ENCODE measurements at places on chromosomes 1 and 21.

GRCh38 chr1:99829269-99829668, 20.9 kb upstream of the AGL start:
- no peak for DNase-seq

DNA sequence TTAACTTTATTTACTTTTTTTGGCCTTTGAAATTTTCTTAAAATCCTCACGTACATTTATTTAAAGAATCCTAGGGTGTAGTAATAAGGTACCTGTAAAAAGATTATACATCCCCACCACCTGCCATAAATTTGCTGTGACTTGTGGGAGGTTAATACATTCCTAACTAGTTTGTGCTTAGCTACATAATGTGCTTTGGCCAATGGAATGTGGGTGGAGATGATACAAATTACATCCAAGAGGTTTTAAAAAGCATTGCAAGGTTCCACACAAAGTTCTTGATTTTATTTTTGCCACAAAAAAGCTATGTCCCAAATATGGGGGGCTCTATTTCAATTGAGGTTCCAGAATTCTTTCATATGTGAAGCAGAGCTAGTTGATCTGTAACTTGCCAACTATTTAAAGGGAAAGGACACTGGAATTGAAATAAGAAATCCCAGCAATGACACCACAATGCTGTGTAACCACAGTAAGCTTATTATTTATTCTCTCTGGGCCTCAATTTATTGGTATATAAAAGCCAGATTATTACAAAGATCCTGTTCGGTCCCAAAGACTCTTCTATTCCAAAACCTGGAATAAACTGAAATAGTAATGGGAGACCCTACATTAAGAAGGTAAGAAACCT, 15.7 kb downstream of the ASPM start:
- no peak for DNase-seq

GRCh38 chr1:64231654-64232053, 28.2 kb downstream of the UBE2U start:
- no peak for DNase-seq

GRCh38 chr21:27722095-27722494, 755.2 kb upstream of the ADAMTS5 start:
- no peak for DNase-seq

DNA sequence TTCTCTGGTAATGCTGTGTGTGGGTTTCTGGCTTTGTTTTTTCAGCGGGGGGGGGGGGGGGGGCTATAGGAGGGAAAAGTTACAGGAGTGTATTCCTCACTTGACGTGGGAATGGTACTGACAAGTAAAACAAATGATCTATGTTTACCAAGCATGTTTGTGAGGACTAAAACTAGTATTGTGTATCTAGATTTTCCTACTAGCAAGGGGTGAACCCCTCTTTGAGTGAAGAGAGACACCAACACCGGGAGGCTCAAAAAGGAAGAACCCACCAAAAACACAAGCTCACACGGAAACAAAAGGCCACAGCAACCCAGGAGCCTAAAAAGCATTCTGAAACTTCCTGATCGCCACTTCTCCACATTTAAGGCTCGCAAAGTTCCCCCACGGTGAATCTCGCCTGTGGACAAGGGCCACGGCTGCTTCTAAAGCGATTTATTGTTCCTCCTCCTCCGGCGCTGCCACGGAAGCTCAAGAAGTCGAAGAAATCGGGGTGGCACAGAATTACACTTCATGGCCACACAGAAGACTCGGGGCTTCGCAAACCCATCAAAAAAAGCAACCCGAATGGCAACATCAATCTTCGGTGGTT, 703 bp downstream of the PUM1 start:
- no peak for DNase-seq

DNA sequence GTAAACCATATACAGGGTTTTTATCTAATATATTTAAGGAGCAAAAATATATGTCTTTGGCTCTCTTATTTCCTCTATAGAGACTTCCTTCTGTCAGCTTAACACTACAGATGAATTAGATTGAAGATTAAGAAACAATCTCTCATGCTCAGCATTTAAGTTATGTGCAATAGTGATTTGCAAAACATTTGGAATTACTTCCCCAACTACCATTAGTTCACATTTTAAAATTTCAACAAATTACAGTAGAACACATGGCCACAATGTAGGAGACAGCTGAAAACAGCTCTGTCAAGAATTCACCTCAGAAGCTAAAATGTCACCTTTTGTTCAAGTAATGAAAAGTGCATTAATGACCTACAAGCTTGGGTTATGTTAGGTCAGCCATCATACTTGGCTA, 177.9 kb downstream of the EIF4G3 start:
- DNase-seq: no peak

GRCh38 chr1:242523719-242524570, 552 bp downstream of the PLD5 start:
- no peak for DNase-seq

DNA sequence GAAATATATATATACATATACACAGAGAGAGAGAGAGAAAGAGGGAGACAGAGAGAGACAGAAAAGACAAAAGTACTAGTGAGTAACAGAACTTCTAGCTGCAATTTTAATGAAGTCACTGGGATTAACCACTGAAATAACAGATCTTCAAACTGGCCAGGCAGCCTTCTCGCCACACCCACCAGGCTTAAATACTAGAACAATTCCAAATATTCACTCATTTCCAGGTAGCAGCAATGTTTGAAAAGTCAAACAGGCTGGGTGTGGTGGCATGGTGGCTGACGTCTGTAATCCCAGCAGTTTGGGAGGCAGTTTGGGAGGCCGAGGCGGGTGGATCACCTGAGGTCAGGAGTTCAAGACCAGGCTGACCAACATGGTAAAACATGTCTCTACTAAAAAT, 5.2 kb downstream of the PRDX1 start:
- no peak for DNase-seq

- no peak for DNase-seq
Measured at GRCh38 chr1:153790966-153791647, 15.9 kb downstream of the SLC27A3 start.

- DNase-seq: no peak
Measured at GRCh38 chr1:85078903-85079302, 30.6 kb upstream of the MCOLN3 start.

DNA sequence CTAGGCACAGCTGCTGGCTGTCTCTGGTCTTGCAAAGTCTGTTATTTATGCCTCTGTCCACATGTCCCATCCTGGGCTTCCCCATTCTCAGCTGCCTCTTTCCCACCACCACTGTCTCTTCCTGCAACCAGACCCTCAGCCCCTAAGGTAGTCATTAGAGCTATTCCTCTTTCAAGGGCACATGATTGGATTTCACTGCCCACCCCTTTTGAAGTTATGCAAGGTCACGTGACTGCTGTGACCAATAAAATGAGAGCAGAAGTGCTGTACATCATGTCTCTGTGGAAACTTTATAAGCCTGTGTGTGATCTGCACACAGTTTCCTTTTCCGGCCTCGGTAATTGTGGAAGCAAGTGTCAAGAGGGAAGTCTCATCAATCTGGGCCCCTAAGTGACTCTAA, 136.6 kb upstream of the HMGB4 start:
- no peak for DNase-seq

GRCh38 chr1:225998560-225999226, 450 bp downstream of the SDE2 start:
- no peak for DNase-seq

GRCh38 chr1:30489737-30490389, 233.5 kb downstream of the MATN1 start:
- DNase-seq: no peak

DNA sequence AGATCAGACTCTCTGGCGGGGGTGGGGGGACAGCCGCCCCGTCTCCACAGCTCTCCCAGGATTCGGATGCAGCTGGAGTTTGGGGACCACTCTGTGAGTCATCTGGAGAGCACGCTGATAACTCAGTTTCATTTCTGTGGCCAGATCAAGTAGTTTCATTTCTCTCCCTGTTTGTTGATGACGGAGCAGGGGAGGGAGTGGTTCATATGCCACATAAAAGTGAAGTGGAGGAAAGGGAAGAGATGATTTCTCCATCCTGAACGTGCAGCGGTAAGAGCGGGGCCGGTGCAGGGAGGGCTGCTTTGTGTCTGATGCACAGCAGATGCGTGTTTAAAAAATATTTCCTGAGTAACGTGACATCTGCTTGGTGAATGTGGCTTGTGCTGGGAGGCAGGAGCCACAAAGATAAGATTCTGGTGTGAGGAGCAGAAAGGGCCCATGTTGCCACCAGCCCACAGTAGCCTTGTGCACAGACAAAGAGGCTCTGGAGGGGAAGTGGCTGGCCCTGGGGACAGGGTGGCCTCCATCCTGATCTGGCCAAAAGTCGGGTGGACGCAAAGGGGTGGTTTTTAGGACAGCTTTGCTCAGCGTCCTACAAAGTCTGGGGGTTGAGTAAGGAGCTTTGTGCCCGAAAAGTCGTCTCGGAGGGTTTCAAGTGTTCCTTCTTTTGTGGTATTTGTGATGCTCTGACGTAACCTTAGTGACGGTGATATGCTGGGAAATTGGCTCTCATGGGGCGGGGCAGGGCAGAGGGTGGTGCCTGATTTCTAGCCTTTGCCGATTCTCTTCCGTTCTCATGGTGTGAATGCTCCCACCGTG, at the start of gene MX2:
Gene MX2, plus strand, starts transcription at position 242 of the 819 bp plus-strand sequence. CDS start 14,880 bp downstream, outside the sequence.
- peak; percentile 66 for DNase-seq

DNA sequence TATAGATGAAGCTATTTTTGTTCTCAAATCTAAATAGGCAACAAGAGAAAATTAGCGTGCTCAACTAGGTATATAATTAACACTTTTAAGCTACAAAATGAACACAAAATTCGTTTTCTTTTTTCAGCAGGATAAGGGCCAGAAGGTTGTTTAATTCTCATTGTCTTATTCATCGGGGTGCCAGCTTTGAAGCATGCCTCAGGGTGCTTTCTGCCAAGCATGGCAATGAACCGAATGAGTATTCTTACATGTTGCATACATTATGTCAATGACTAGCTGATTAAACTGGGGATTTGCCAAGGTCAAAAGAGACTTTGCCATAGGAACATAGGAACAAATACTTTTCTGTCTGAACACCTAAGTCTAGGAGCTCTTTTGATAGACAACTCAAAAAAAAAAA, 102.0 kb upstream of the MAP1LC3C start:
- no peak for DNase-seq

GRCh38 chr1:215744419-215744818, 177.3 kb downstream of the KCTD3 start:
- no peak for DNase-seq

GRCh38 chr1:20672265-20672632, 11.1 kb upstream of the DDOST start:
- no peak for DNase-seq

- no peak for DNase-seq
Measured at GRCh38 chr1:205417870-205418635, 3.8 kb downstream of the LEMD1 start.

DNA sequence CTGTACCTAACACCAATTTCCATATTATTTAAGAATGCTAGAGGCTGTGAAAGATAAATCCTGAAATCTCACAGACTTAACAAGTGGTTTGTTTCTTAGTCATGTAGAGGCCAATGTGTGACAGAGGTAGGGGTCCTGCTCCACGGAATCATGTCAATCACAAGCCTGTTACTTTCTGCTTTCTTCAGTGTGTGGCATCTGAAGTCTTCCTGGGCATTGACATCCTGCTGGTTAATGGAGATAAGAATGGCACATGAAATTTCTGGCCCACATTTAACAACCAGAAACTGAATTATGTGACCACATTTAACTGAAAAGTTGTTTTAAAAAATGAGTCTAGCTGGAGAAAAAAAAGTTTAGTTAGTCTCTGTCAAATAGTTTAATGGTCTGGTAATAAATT, 68.3 kb upstream of the PLA2G4A start:
- DNase-seq: no peak

DNA sequence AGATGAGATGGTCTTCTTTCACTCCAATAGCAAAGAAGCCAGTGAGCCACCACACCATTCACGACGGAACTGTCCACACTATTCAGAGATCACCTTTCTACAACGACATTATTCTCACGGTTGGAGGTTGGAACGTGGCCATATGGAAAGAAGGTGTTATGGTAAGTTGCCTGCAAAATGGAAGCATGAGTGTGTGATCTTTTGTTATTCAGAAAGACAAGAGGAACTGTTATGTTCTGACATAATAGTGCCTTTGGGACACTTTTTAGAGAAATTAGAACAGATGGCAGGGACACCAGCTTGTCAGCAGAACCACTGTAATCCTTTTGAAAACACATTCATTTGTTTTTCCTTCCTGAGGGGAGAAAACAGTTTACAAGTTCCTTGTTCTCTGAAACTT, 75.8 kb upstream of the MCOLN3 start:
- no peak for DNase-seq

GRCh38 chr21:44065428-44065827, 41.8 kb upstream of the PWP2 start:
- DNase-seq: peak; percentile 63

GRCh38 chr1:171898941-171899340, 57.6 kb downstream of the DNM3 start:
- no peak for DNase-seq

DNA sequence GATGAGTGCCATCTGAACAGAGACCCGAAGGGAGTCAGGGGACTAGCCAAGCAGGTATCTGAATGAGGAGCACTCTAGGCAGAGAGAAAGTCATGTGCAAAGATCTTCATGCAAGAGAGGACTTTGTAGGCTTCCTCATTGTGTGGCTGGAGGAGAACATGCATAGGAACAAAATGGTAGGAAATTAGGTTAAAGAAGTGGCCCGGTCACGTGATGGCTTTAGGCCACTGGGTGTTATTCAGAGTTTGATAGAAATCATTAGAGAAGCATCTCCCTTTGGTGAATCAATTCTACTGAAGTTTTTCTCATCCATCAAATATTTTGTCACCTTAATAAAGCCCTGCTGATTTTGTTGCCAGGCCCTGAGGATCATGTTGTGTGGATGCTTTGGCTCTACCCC, 45.8 kb upstream of the KCTD3 start:
- no peak for DNase-seq

GRCh38 chr1:215819114-215819513, 252.0 kb downstream of the KCTD3 start:
- DNase-seq: no peak

DNA sequence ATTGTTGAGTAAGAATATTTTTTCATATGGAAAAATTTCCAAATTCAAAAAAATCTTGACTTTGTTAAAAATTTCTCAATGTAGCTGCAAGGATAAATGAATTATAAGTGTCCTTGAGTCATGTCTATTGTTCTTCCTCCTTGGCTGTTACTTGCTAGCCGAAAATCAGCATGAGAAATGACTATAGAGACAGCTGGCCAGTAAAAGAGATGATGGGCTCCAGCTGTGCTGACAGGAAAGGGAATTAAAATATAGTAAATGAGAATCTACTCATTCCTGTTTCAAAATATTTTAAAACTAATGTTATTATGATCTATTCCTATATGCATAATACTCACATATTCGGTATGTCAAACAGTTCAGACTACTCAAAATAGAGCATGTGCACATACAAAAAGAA, 1292.6 kb downstream of the BRINP3 start:
- DNase-seq: no peak

GRCh38 chr1:196355206-196355786, 252.9 kb downstream of the KCNT2 start:
- no peak for DNase-seq

- DNase-seq: no peak
Measured at GRCh38 chr1:246730839-246731238, 6.6 kb downstream of the SCCPDH start.

GRCh38 chr1:172883387-172883791, 167.4 kb downstream of the TNFSF18 start:
- DNase-seq: no peak
